Brain pericyte (primary cell): ENCODE measurements at places on chromosomes 11 and 22.

GRCh38 chr11:120601536-120601935 lies 90.0 kb downstream of the GRIK4 start:
- peak; percentile 2 for DNase-seq

- DNase-seq: no peak
These were observed 322.3 kb upstream of the B3GAT1 start for GRCh38 chr11:134734141-134734845.

DNA sequence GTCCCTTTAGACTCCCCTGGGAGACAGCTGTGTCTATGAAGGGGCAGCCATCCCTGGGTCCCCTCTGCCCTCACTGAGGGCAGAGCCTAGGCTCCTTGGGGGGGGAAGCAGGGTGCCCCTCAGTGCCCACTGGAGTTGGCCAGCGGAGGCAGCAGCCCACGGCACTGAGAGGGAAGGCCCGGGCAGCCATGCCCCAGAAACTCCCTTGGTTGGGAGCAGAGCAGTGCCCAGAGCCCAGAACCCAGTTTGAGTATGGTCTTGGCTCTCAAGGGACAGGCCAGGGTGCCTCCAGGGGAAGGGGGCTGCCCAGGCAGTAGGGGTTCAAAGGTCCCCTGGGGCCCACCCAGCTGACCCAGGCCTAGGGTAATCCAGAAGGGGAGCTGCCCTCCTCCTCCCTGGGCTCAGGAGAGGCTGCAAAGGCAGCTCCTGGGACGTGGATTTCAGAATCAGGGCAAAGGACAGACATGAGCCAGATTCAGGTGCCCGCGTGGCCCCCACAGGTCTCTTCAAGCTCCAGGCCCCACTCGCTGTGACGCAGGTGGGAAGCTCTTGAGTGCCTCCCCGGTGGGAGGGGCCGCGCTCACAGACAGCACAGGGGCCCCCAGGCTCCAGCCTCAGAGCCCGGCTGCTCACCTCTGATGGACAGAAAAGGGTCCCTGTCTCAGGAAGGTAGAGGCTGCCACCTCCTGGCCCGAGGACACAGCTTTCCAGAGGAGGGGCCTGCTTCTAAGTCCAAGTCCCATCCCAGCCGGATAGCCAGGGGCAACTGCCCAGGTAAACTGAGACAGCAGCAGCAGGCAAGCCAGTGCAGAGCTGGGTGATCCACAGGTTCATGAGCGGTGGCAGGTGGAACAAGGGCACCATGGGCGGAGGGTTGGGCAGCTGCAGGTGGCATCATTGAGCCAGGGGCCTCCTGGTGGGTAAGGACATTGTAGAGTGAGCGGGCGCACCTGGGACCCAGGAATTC lies 2.6 kb downstream of the C11orf21 start:
- no peak for DNase-seq

- DNase-seq: no peak
These were observed 2.9 kb upstream of the PPP6R2 start for GRCh38 chr22:50339945-50340879.

DNA sequence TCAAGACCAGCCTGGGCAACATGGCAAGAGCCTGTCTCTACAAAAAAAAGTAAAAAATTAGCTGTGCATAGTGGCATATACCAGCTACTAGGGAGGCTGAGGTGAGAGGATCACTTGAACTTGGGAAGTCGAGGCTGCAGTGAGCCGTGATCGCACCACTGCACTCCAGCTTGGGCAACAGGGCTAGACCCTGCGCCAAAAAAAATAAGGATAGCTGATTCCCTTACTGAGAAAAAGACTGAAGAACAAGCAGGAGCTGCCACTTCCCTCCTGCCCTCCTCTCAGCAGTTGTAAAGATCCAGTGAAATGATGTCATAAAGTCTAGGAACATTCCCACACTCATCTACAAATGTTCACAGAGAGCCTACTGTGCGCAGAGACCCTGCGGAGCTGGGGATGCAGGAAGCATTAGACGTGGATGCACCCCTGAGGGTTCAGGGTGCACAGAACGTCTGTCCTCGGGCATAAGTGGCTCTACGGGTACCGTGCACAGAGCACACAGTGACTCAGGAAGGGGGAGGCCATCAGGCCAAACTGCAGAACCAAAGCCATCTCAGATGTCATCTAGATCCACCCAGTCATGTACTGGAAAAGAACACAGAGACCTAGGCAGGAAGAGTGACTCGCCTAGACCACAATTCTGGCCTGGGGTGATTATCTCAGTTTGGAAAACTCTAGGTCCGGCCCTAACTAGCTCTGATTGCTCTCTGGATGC lies 11.7 kb downstream of the SEC14L2 start:
- DNase-seq: no peak

DNA sequence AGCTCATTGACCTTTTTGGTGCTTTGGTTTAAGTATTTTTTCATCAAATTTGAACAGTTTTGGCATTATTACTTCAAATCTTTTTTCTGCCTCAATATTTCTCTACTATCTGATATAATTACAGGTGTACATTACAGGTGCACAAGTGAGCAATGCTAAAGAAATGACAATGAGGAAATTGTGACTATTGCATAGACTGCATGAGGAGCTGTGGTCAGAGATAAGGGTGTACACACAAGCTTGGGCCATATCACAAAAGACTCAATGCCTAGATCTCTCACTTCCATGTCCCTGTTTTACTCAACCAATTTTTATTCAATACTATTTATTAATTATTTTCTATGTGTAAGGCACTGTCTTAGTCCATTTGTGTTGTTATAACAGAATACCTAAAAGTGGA lies 251.0 kb upstream of the UBASH3B start:
- DNase-seq: no peak
